ENCODE measurements at places on chromosomes 13 and 19. TPM values are rescaled to one million over a fixed set of nuclear protein-coding genes. Genes with fewer than 3 reads are reported as not detected.
A peak's percentile ranks its signal among the peaks of the same experiment; 100 is the strongest.

The GRIK5 gene
- total RNA-seq, result 5.8 TPM

- no peak for DNase-seq
Measured at GRCh38 chr19:16349551-16350152, 25.0 kb downstream of the KLF2 start.

GRCh38 chr13:111178402-111178801 lies 63.3 kb downstream of the ARHGEF7 start:
- DNase-seq, result no peak

The UBE2L5 gene
- total RNA-seq, result not detected

GRCh38 chr19:32691291-32691951 lies at the start of gene NUDT19:
TSS of gene NUDT19 (plus strand) at chr19:32691821. CDS start at chr19:32691961, 140 bp downstream.
- peak; percentile 79 for DNase-seq

DNA sequence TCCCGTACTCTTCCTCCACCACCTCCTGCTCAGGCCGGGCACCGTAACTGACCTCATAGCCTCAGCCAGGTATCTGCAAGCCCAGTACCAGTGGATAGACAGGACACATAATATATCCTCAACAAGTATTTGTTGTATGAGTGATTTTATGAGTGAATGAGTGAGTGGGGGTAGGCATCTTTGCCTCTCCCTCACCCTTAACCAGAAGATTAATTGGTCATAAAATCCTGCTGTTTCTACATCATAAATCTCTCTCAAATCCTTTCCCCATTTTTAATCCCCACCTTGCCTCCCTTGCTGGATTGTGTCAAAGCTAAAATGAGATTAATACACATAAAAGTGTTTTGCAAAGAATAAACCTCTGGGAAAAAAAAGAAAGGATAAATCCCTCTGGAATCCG lies 44.4 kb upstream of the HMGB1 start:
- no peak for DNase-seq

- DNase-seq, result no peak
Measured at GRCh38 chr13:33690354-33690753, 127.6 kb upstream of the RFC3 start.

GRCh38 chr13:76871432-76871831 lies 14.8 kb downstream of the KCTD12 start:
- DNase-seq, result no peak

The SETDB2 gene
- 11.8 TPM for total RNA-seq

DNA sequence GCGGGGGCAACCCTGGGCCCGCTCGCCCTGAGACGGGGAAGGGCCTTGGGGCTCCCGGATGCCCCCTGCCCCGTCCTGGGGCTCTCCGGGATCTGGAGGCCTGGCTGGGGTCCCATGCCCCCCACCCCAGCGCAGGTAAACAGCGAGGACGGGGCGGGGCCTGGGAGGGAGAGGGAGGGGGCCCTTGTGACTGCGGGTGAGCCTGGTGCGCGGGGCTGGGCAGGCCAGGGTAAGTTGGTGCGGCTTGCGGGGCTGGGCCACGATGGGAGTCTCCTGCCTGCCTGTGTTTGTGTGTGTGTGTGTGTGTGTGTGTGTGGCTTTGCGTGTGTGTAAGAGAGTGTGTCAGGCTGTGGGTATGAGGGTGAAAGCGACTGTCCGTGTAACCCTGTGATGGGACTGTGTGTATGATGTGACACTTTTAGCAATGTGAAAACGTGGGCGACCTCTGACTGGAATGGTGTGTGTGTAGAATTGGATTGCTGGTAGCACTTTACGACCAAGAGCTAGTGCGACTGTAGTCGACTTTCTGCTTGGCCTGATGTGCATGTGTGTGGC lies 426 bp downstream of the KLC3 start:
- no peak for DNase-seq

DNA sequence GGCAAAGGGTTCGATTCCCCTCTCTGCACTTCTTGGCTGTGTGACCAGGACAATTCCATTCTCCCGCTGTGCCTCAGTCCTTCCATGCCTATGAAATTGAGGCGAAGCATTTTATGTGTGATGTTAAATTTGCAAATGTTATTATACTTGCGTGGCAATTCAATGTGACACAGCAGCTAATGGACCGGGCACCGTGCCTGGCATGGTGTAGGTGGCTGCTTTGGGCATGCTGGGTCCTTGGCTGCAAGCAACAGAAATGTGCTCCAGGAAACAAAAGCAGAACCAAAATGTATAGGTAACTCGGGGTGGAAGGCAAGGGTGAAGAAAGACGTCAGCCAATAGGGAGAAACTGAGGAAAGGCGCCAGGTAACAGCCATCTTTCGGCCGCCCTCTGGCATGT lies 37.1 kb downstream of the TINCR start:
- DNase-seq, result no peak

GRCh38 chr19:12208221-12208620 lies 45.3 kb downstream of the ZNF136 start:
- DNase-seq, result no peak

The IPO5 gene
- total RNA-seq, result 202 TPM

DNA sequence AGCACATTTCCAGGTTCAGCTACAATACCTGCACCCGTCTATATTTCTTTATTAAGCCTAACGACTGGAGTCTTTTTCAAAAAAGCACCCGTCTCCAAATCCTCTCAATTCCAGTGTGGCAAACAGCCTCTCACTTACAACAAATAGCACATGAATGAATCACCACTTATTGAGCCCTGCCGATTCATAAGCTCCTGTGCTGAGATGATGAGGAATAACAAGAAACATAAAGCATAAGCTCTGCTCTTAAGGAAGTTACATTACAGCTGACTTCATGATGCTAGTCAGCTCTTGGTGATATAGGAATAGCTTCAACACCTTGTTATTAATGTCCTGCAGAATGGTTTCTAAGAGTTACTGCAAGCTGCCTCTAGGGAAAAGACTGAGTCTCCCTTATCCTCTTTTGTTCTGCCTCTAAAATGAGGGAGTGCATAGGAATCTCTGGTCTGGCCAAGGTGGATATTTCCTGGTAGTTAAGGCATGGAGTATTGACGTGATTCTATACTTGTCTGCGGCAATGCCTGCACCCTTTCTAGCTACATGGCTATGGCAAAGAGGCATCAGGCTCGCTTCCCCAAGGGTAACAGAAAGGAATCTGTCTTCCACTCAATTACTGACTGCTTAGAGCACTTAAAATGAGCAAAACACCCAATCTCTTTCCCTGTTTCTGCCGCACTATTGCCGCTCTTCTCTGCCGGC lies 195.7 kb downstream of the KLF12 start:
- DNase-seq, result no peak

- DNase-seq, result no peak
Measured at GRCh38 chr19:10408511-10409283, 5.4 kb upstream of the CDC37 start.

The LIM2 gene
- not detected for total RNA-seq

GRCh38 chr13:72959643-72960042 lies 99.2 kb upstream of the KLF5 start:
- no peak for DNase-seq

GRCh38 chr19:33408538-33409434 lies 35.3 kb downstream of the CEBPG start:
- no peak for DNase-seq

GRCh38 chr19:45508861-45509691 lies 1.8 kb downstream of the VASP start:
- DNase-seq, result no peak

GRCh38 chr13:101691341-101691860 lies 238.9 kb downstream of the ITGBL1 start:
- no peak for DNase-seq

DNA sequence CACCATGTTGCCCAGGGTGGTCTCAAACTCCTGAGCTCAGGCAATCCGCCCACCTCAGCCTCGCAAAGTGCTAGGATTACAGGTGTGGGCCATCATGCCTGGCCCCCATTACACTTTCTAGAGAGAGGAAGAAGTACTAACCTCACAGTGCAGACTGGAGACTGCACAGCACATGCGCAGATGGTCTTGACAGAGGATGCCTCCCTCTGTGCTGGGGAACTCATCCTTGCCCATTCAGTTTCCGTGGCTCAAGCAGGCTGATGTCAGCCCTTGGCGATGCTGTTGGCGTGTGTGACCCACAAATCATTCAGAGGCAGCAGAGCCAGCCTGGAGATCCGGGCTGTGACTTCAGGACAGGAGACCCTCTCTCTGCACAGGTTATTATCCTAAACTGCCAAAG lies 14.6 kb upstream of the FFAR2 start:
- DNase-seq, result no peak

- no peak for DNase-seq
Measured at GRCh38 chr19:4060621-4061177, 6.0 kb downstream of the ZBTB7A start.

The EBI3 gene
- total RNA-seq, result 0.43 TPM

DNA sequence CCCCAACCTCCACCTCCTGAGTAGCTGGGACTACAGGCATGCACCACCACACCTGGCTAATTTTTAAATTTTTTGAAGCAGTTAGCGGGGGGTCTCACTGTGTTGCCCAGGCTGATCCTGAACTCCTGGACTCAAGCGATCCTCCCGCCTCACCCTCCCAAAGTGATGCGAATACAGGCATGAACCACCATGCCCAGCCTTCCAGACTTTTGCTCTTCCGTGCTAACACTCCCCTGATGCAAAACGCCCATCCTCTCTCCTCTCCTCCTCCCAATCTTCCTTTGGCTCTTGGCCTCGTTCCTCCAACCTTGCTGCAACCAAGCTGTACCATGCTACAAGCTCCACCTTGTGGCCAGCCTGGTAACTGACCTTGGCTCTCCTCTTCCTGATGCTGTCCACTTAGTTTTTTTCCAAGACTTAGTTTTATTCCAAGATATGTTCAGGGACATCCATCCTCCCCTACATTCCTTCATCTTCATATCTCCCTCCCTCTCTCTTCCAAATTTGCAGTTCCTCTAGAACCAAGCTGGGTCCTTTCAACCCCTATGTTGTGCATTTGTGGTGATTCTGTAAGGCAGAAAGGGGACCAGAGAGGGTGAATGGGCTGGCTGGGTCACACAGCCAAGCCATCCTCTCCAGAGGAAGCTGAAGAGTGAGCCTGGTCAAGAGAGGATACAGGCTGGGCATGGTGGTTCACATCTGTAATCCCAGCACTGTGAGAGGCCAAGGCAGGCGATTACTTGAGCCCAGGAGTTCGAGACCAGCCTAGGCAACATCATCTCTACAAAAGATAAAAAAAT lies 32.8 kb downstream of the TINCR start:
- DNase-seq, result no peak

- no peak for DNase-seq
Measured at GRCh38 chr19:18414504-18415177, 4.6 kb upstream of the SSBP4 start.

- DNase-seq, result no peak
Measured at GRCh38 chr19:5392486-5392885, 51.9 kb upstream of the PTPRS start.

DNA sequence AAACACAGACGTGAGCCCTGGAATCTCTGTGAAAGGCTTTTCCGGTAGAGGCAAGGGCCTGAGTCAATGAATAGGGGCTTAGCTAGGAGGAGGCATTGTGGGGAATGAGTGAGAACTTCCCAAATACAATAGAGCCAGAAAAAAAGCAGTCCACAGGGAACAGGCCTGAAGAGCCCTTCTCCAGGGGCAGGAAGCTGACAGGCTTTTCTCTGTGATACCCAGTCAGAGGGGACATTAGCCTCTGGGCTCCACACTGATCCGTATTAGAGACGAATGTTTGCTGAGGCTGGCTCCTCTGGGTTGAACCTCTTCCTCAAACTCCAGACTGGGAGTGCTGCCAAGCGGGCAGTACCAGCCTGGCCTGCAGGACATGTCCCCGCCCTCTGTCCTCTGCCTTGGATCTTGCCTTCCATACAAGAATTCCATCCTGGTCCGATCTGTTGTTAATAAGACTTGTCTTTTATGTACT lies 2.3 kb downstream of the DHRS12 start:
- no peak for DNase-seq

The DNAJB1 gene
- 277 TPM for total RNA-seq

DNA sequence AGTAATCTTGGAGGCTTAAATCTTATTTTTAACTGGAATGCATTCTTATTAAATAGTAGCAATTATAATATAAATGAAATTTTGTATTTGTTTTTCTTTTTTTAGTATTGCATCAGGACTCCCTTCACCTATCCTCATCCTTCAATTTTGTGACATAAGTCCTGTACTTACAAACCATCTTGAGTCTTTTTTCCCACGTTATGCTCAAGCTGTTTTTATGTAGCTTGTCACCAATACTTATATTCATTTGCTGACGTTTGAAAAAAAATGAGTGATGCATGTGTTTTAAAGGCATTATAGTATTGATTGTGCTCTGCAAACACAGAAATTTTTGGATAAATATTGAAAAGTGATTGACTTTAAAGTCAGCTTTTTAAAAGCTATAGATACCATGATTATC lies 888 bp downstream of the GPR18 start:
- no peak for DNase-seq

DNA sequence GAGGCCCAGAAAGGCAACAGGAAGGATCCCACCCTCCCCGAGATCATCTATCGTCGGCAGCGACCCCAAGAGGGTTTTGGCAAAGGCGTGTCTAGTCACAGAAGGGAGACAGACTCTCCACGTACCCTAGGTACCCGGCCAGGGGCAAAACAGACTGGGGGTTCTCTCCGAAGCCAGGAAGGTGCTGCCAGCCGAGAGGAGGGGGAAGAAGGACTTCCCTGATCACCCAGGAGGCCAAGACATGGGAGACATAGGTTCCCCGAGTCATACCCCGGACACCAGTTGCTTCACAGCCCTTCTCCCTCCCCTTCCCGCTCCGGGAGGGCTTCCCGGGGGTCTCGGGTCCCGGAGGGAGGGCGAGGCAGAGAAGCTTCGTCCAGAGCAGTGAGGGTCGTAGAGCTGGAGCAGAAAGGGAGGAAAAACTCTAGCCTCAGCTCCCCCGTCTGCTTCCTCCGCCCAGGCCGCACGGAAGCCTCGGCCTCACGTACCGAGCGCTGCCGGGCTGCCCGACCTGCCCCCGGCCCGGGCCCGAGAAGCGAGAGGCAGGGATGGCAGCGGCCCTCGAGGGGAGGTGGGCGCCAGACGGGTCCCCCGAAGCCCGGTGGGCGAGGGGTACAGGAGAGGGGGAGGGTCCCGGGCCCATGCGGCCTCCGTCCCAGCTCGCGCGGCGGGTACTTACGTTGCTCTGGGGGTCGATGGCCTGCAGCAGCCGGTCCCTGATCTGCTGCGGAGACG lies 644 bp downstream of the MED26 start:
- DNase-seq, result peak; percentile 73

The TBXA2R gene
- not detected for total RNA-seq

The DCT gene
- 19.7 TPM for total RNA-seq

GRCh38 chr19:5697890-5698634 lies 8.0 kb downstream of the RPL36 start:
- no peak for DNase-seq

- no peak for DNase-seq
Measured at GRCh38 chr13:65999411-65999810, 1230.7 kb downstream of the PCDH9 start.

The LILRA5 gene
- total RNA-seq, result not detected

GRCh38 chr13:30968846-30969245 lies 36.4 kb downstream of the TEX26 start:
- DNase-seq, result no peak

DNA sequence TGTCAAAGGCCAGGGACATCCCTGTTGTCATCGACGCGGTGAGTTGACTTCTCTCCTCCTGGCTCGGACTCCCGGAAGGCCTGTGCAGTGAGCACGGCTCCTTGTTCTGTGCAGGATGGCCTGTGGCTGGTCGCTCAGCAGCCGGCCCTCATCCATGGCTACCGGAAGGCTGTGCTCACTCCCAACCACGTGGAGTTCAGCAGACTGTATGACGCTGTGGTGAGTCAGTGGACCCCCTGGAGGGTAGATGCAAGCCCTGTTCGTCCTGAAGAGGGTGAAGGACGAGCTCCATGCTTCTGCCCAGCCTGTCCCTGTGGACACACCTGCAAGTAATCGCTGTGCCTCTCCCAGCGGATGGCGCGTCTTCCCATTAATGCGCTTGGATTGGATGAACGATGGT lies 19.2 kb downstream of the NAXD start:
- no peak for DNase-seq
